ENCODE measurements at places on chromosomes 4 and X. TPM values are rescaled to one million over a fixed set of nuclear protein-coding genes. Genes with fewer than 3 reads are reported as not detected.

GRCh38 chr4:176778063-176778462, 14.7 kb downstream of the VEGFC start:
- no peak for DNase-seq

DNA sequence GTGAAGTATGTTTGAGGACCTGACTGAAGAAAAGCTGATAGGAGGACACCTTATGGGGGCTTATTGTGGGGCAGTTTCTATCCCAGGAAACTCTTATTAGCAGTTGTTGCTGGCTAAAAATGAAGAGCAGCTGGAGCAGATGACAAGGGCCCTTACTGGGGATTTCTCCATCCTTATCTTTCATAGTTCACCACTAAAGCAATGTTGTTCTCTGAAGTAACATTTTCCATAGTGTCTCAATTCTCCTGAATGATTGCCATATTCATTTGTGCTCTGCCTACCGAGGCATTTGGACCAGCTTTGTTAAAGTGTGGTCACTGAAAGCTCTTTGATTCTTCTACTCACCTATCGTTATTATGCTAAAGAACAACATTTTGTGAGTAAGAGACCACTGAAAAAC, 7.7 kb downstream of the ENOX2 start:
- DNase-seq = no peak

DNA sequence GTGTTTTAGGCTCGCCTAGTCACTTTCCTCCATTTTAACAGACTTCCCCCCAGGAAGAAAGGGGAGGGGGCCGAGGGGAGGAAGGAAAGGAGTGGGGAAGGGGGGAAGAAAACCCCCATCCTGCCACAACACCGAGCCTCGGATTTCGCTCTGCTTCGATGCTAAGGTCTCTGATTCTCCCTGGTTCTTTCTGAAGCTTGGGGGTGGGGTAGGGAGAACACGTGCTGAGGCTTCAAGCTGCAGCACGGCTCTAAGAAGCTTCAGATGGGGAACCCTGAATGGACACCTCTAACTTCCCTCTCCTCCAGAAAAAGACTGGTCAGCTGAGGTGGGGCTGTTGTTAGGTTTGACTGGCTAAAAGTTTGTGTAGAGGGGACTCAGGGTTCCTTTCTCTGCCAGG, 61.8 kb downstream of the RHOH start:
- DNase-seq = no peak

- no peak for DNase-seq
Measured at GRCh38 chr4:120630427-120630826, 292.1 kb downstream of the PRDM5 start.

GRCh38 chrX:9938516-9938915, 28.6 kb upstream of the CLDN34 start:
- no peak for DNase-seq

GRCh38 chrX:14506866-14507265, 22.5 kb upstream of the GLRA2 start:
- DNase-seq = no peak

GRCh38 chrX:40646489-40647306, 663 bp downstream of the CXorf38 start:
- DNase-seq = no peak

DNA sequence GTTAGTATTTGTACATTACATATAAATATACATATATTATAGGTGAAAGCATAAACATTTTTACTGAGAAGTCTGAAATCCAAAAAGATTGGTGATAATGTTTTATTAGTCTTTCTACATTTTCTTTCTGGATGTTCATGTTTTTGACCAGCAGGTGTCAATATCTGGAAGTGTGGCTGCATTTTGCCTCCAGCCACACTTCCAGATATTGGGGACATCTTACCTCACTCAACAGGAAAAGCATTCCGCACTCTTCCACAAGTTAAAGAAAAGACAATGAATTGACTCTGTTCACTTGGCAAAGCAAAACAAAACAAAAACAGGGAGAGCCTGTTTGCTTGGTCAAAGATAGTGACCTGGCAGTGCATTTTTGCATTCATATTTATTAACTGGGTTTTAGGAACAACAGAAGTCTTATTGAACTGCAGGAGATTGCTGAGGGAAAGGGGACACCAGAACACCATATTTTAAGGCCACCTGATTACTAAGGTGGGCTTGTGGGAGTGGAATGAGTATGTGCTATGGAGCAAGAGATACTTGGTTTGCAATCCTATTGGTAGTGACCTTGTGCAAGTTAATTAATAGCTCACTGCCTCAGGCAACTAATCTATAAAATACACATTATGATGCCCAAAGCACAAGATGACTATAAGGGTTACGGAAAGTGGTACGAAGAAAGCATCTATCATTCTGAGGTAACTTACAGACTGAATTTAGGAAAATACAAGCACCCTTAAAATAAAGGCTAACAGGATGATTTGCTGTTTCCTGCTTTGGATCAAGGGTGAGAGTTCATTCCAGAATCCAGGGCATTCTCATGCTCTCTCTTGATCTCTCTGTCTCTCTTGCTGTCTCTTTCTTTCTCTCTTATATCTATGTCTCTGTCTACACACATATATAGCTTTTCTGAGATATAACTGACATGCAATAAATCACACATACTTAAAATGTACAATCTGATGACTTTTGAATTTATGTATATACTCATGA, 389.9 kb upstream of the EMCN start:
- peak; percentile 7 for DNase-seq

- DNase-seq = peak; percentile 74
Measured at GRCh38 chr4:110533940-110534339, 58.0 kb downstream of the ENPEP start.

GRCh38 chrX:10108288-10108687, 48.5 kb upstream of the CLCN4 start:
- no peak for DNase-seq

- DNase-seq = no peak
Measured at GRCh38 chr4:54224996-54225597, 4.0 kb upstream of the PDGFRA start.

DNA sequence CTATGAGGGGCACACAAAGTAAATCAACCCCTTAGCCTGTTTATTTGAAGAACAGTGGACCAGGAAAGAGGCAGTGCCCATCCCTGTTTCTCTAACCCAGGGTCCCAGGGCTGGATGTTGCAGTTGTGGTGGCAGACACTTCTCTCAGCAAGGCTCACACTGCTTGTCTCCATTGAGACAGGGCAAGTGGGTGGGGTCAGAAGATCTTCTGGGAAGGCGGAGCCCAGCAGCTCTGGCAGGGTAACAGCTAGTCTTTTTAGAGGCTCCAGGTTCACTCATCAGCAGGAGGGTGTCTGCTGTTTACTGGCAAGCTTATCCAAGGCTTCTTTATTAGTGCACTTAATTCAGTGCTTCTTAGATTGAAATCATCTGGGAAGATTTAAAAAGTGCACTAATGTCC, 659.8 kb upstream of the DIPK2B start:
- DNase-seq = no peak

DNA sequence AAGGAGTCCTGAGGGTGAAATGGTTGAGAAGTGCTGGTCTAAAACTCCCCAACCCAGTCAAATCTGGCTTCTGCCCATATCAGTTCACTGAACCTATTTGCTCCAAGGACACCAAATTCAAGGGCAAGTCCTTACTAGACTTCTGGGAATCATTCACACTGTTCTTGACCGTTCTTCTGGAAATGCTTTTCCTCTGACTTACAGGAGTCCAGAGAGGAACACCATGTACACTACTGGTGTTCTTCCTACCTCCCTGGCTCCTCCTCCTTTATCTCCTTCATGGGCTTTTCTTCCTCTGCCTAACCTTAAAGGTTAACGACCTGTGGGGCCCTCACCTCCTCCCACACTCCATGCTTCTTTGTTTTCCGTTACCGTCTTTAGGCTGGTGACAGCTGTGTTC, 281.3 kb downstream of the FRMPD4 start:
- no peak for DNase-seq

DNA sequence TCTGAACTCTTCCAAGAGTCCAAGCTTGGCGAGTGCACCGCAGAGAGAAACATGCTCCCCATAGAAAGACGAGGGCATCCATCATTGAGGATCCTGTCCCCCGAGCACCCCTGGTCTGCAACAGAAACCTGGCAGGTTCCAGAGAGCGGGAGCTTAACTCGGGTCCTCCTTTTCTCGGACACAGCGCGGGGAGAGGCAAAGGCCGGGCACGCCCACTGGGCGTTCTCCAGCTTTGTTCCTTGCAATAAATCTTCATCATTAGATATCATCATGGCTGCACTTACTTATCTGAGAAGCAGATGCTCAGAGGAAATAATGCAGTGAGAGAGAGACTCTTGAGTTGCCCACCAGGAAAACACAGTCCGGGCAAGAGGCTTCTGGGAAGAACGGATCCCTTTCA, 90.1 kb upstream of the PSAPL1 start:
- no peak for DNase-seq

DNA sequence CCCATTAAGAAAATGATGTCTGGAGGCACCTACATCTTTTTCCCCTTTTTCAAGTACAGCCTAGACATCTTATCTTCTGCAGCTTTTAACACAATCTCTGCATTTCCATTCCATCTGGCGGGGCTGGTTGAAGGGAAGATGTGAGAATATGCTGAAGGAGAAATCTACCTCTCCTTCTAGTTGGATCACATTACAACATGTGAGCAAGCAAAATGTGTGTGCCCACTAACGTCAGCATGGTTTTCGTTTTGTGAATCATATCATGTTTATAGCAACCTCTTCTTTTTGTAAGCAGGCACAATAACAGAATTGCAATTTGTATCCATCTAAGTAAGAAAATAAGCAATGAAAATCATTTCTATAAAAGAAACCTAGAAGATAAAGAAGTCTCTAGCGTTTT, 28.9 kb upstream of the MID1 start:
- no peak for DNase-seq

- no peak for DNase-seq
Measured at GRCh38 chr4:147542229-147542990, 61.5 kb downstream of the EDNRA start.

GRCh38 chr4:163587867-163588266, 93.4 kb downstream of the TMA16 start:
- DNase-seq = peak; percentile 16

- no peak for DNase-seq
Measured at GRCh38 chrX:16788477-16788876, 2.2 kb downstream of the TXLNG start.

Gene ARMCX6
- total RNA-seq = 19.4 TPM

Gene SPP1
- 788 TPM for total RNA-seq

Gene FAM156A
- total RNA-seq = 15.4 TPM

Gene SORBS2
- 25.0 TPM for total RNA-seq

Gene ATP8A1
- 6.2 TPM for total RNA-seq

Gene IGSF1
- total RNA-seq = 58.7 TPM

Gene DRD5
- not detected for total RNA-seq

Gene OCIAD2
- not detected for total RNA-seq

Gene RS1
- total RNA-seq = not detected
